ENCODE measurements at places on chromosomes 12 and 14. TPM values are rescaled to one million over a fixed set of nuclear protein-coding genes. Genes with fewer than 3 reads are reported as not detected.

The PRKCH gene
- total RNA-seq, result 194 TPM

- H3K27me3 ChIP-seq, result peaks cover 3% of the 10 kb centered on the region
- no peak overlapping the region for H3K27ac ChIP-seq
- no peak for DNase-seq
- no peaks in the 10 kb centered on the region for H3K36me3 ChIP-seq
- H3K4me1 ChIP-seq, result no peaks in the 10 kb centered on the region
Measured at GRCh38 chr14:58119381-58119780, 32.6 kb downstream of the ARMH4 start.

DNA sequence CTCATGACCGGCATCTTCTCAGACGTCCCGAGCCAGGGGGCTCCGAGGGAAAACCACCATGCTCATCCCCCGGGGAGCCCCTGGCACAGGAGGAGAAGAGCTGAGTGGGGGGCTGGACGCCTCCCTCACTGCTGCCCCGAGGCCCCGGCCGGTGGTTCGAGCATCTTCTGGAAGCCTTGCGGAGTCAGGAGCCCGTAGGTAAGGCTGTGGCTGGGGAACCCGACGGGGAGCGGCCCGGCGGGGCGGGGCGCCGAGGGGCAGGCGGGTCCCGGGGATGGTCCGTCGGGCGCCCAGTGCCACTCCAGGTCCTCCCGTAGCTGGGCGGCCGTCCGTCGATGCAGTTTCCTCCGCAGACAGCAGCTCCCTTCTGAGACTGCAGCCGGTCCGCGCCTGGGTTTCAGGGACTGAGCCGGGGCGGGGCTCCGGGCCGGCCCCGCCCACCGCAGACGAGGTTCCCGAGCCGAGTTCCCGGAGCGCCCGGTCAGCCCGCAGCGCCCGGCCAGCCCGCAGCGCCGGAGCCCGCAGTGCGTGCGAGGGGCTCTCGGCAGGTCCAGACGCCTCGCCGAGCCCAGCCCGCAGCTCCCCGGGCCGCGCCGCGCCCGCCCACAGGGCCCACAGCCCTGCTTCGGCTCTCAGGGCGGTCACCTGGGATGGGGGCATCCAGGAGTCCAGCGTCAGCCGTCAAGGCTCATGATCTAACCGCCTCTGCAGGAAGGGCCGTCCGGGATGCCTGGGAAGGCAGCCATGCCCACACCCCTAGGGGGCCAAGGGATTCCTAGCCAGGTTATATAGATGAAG is at the start of gene PGF:
PGF (minus strand) TSS at position 369 of the 798 bp plus-strand sequence; CDS start at position 14, 355 bp downstream.
- no peaks in the 10 kb centered on the region for H3K4me1 ChIP-seq
- H3K36me3 ChIP-seq, result no peaks in the 10 kb centered on the region
- peak; percentile 23 for DNase-seq
- peaks cover 10% of the 10 kb centered on the region for H3K27me3 ChIP-seq
- peak within 1 kb of the TSS; percentile 46 for H3K4me3 ChIP-seq
- H3K27ac ChIP-seq, result no peak within 1 kb of the TSS

GRCh38 chr12:83197483-83197914 is 510.8 kb downstream of the TMTC2 start:
- H3K4me1 ChIP-seq, result no peaks in the 10 kb centered on the region
- no peak overlapping the region for H3K27ac ChIP-seq
- H3K36me3 ChIP-seq, result no peaks in the 10 kb centered on the region
- no peak overlapping the region for H3K4me3 ChIP-seq

DNA sequence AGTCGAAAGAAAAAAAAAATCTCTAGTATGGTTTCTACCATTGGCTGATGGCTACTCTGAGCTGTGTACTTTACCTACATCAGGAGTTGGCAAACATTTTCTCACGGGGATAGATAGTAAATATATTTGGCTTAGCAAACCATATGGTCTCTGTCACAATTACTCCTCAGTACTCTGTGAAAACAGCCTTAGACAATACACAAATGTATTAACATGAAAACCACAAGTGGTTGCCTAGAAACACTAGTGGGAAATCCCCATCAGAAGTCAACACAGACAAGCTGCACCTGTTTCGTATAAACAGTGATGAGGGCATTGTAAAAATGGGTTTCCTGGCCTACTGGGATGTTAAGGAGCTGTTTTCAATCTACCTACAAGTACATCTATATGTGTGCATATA is 84.6 kb upstream of the NAV3 start:
- no peak for DNase-seq
- H3K36me3 ChIP-seq, result no peaks in the 10 kb centered on the region
- H3K27me3 ChIP-seq, result no peaks in the 10 kb centered on the region
- no peak overlapping the region for H3K4me3 ChIP-seq

- H3K4me3 ChIP-seq, result no peak overlapping the region
- H3K36me3 ChIP-seq, result no peaks in the 10 kb centered on the region
- no peaks in the 10 kb centered on the region for H3K27me3 ChIP-seq
Measured at GRCh38 chr12:26091822-26092221, 33.0 kb downstream of the BHLHE41 start.

DNA sequence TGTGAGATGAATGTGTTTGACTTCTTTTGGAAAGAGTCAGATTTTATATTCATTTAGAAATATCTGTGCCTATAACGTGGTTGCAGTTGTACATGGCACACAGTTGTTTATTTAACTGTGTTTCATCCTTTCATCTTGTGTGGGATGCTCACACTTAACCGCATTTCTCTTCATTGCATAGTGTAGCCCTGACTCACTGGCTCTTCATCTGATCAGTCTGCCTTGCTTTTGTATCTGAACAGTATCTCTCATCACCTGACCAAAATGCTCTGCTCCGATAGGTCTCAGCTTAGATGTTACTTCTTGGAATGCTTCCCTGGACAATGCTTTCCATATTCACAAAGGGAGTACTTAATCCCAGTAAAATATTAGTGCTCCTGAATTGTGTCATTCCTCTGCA is 83.4 kb downstream of the PDE3A start:
- no peaks in the 10 kb centered on the region for H3K27me3 ChIP-seq
- no peaks in the 10 kb centered on the region for H3K36me3 ChIP-seq
- H3K4me1 ChIP-seq, result no peaks in the 10 kb centered on the region
- no peak overlapping the region for H3K27ac ChIP-seq

DNA sequence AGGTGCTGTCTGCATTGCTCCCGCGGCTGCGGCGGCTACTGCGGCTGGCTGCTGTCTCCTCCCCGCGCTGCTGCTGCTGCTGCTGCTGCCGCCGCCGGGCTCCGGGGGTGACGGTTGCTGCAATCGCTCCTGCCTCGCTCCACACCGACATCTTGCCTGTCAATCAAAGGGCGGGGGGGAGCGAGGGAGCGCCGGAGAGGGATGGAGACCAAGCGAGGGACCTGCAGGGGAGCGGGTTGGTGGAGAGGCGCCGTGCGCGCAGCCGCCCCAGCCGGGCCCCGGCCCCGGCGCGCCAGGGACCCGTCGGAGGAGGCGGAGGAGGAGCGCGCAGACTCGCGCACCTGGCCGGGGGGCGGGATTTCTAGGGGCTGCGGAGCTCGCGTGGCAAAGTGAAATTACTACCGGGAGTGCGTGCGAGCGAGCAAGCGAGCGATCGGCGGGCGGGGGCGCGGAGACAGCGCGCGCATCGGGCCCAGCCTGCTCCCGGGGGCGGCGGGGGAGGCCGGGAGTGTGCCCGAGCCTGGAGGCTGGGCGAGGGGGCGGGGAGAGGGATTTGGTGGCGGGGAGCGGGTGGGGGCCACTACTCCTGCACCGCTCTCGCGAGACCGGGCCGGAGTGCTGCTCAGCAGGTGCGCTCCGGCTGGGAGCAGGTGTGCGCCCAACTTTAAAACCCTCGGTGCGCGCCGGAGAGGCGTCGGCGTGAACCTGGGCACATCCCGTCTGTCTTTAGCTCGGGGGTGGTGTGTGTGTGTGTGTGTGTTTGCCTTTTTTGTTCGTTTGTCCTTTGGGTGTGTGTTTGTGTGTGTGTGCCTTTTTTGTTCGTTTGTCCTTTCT is at the start of gene KSR2:
KSR2 (minus strand) TSS at position 165 of the 834 bp plus-strand sequence. CDS start 735 bp downstream, outside the sequence.
- H3K36me3 ChIP-seq, result peaks cover 3% of the 10 kb centered on the region
- no peak within 1 kb of the TSS for H3K27ac ChIP-seq
- H3K27me3 ChIP-seq, result peaks cover 61% of the 10 kb centered on the region
- H3K4me1 ChIP-seq, result peaks cover 8% of the 10 kb centered on the region

The TAS2R8 gene
- total RNA-seq, result not detected

DNA sequence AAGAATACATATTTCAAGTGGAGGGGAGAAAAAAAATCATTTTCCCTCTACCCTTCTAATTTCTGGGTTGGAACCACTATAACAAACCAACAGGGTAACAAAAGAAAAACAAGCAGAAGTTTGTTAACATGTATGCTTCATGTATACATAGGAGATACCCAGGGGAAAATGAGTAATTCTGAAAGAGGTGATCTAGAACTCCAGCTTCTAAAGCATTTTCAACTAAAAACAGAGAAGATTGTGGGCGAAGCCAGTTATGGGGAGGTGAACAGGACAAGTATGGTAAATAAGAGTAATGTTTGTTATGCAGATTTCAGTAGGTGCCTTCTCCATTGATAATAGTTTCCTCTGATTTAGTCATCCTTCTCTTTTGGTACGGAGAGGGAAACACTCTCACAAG is 16.7 kb downstream of the FNTB start:
- no peaks in the 10 kb centered on the region for H3K27me3 ChIP-seq
- peaks cover 38% of the 10 kb centered on the region for H3K4me1 ChIP-seq
- peak overlapping the region; percentile 9 for H3K27ac ChIP-seq
- no peak for DNase-seq
- H3K36me3 ChIP-seq, result peaks cover 21% of the 10 kb centered on the region

The TAS2R20 gene
- 1.6 TPM for total RNA-seq

DNA sequence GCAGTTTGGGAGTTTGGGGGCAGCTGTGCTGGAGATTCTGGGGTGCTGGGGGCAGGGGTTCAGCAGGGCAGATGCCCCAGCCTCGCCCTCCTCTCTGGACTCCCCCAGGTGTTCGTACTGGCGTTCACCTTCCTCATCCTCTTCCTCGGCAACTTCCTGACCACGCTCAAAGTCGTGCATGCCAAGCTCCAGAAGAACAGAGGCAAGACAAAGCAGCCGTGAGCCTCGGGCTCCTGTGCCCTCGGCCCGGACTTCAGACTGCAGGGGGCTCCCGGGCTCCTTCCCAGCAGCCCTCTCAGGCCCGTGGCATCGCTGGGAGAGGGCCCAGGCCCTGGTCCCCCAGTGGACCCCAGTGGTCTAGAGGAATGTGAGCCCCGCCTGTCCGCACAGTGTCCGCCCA is 18.0 kb downstream of the RHOF start:
- H3K4me1 ChIP-seq, result peaks cover 20% of the 10 kb centered on the region
- no peaks in the 10 kb centered on the region for H3K27me3 ChIP-seq
- H3K36me3 ChIP-seq, result peaks cover 10% of the 10 kb centered on the region
- DNase-seq, result no peak

The TMEM121 gene
- total RNA-seq, result 12.0 TPM

The TTC9 gene
- total RNA-seq, result 5.7 TPM

- no peaks in the 10 kb centered on the region for H3K36me3 ChIP-seq
- DNase-seq, result no peak
- no peak overlapping the region for H3K27ac ChIP-seq
- H3K27me3 ChIP-seq, result peaks cover 16% of the 10 kb centered on the region
Measured at GRCh38 chr12:71455028-71455737, 15.6 kb downstream of the LGR5 start.

- H3K27me3 ChIP-seq, result no peaks in the 10 kb centered on the region
- peak; percentile 81 for DNase-seq
- H3K27ac ChIP-seq, result no peak overlapping the region
Measured at GRCh38 chr12:49388682-49389386, 21.6 kb downstream of the SPATS2 start.

DNA sequence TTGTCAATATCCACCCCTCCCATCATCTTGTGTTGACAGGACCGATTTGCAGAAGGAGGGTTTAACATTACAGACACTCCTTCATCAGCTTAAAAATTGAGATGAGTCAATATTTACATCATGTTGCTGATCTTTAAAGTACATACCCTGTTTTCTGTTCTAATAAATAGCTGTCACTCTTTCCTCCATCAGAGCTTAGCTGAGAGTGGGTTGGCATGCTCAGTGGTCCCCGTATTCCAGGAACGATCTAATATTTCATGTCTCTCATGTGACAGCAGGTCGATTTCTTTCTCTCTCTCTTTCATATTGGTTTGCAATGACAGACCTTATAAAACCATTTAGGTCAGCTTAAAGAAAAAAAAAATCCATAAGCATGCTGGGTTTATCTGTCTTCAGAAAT is 950.6 kb downstream of the GALC start:
- H3K4me3 ChIP-seq, result no peak overlapping the region
- H3K27me3 ChIP-seq, result no peaks in the 10 kb centered on the region
- no peaks in the 10 kb centered on the region for H3K4me1 ChIP-seq
- no peak overlapping the region for H3K27ac ChIP-seq

The AMN gene
- total RNA-seq, result 1.4 TPM

GRCh38 chr14:101007765-101008164 is 104.2 kb upstream of the RTL1 start:
- no peak overlapping the region for H3K4me3 ChIP-seq
- peaks cover 18% of the 10 kb centered on the region for H3K27me3 ChIP-seq
- H3K4me1 ChIP-seq, result no peaks in the 10 kb centered on the region
- no peaks in the 10 kb centered on the region for H3K36me3 ChIP-seq
- H3K27ac ChIP-seq, result no peak overlapping the region
- DNase-seq, result no peak

The RNASE9 gene
- not detected for total RNA-seq

The ACRBP gene
- 2.0 TPM for total RNA-seq

DNA sequence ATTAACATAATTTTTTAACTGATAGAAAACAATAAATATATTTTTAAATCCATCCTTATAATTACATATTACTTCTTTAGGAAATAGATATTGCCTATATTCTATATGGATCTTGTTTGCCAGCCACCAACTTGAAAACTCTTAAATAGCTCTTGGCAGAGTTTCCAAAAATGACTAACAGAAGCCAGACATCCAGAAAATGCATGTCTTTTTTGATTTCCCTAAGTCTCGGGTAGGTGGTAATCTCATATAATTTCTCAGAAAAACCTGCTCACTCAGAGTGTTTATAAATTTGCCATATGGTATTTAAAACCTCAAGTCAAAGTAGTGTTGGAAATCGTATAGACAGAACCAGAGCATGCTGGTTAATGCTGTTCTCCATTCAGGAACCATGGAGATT is 360.4 kb upstream of the FOXG1 start:
- no peak overlapping the region for H3K4me3 ChIP-seq
- no peak overlapping the region for H3K27ac ChIP-seq
- H3K27me3 ChIP-seq, result no peaks in the 10 kb centered on the region
- H3K4me1 ChIP-seq, result no peaks in the 10 kb centered on the region
- H3K36me3 ChIP-seq, result no peaks in the 10 kb centered on the region

- H3K27me3 ChIP-seq, result no peaks in the 10 kb centered on the region
- no peak overlapping the region for H3K4me3 ChIP-seq
- H3K36me3 ChIP-seq, result peaks cover 6% of the 10 kb centered on the region
- H3K4me1 ChIP-seq, result no peaks in the 10 kb centered on the region
- no peak for DNase-seq
Measured at GRCh38 chr12:9086087-9086486, 29.6 kb downstream of the A2M start.

The MLXIP gene
- total RNA-seq, result 26.0 TPM

The EIF2S3B gene
- 3.8 TPM for total RNA-seq

The CD27 gene
- total RNA-seq, result 160 TPM

The TSPAN19 gene
- not detected for total RNA-seq

The KERA gene
- total RNA-seq, result not detected

The DMAC2L gene
- 15.5 TPM for total RNA-seq

All from activated CD8-positive, alpha-beta T cell treated with anti-CD3 and anti-CD28 coated beads for 36 hours (primary cell).